Stimulated activated CD8-positive, alpha-beta memory T cell treated with anti-CD3 and anti-CD28 coated beads, Interleukin-15, amount 100 ng/mL, for 24 hours (primary cell): ENCODE measurements at places on chromosomes 2 and 18.

- DNase-seq, result no peak
These were observed 19.1 kb downstream of the MXD1 start for GRCh38 chr2:69933839-69934613.

GRCh38 chr2:26668041-26668440 lies 24.5 kb upstream of the KCNK3 start:
- DNase-seq, result no peak

DNA sequence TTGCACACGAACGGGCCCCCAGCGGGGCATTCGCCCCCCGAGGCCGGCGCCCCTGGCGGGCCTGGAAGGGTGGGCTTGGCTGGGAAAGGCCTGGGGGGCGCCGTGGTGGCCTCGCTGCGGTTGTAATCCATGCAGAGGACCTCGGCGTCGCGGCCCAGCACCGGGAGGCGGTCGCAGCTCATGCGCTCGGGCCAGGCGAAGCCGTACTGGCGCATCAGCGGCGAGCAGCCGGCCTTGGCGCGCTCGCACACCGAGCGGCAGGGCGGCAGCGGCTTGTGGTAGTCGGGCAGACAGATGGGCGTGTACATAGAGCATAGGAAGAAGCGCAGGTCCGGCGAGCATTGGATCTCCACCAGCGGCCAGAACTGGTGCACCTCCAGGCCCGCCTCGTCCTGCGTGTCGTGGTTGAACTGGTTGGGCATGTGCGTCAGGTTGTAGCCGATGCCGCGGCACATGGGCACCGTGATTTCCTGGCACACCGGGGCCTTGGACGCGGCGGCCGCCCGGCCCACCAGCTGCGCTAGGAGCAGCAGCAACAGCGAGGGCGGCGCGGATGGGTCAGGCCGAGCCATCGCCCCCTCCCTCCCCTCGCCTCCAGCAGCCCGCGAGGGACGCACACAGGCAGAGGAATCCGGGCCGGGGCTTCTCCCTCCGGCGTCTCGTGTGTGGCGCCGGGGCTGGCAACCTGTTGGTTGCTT lies 1.4 kb downstream of the FZD5 start:
- no peak for DNase-seq

DNA sequence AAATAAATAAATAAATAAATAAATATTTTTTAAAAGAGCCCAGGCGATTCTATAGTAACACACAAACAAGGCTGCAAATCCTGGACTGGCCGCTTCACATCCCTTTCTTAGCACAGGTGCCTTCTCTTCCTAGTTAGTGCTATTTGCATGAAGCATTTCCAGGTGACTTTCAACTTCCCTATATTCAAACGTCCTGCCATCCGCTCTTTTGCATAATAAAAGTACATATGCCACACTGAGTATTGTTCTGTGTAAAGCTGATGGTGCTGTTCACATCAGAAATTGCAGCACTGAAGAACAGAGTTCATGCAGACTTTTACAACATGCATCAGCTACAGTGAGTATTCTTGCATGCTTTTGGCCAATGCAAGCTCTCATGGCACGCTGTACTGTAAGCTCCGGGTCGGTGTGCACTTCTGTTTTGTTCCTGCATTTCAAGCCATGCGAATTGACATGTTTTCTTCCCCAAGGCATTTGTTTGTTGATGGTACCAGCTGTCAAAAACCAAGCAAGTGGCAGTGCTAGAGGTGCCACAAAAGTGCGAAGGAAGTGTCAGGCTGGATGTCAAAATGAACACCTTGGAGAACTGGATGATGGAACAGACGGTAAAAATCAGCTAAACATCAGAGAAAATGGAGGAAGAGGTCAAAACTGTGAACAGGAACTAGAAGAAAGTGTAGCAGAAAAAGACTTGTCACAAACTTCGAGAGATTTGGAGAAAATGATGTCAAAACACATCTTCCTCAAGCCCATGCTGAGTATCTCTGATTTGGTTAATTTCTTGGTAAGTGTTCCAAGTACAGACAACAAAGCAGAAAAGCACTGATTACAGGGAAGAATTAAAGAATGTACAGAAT lies 25.5 kb upstream of the CEP68 start:
- no peak for DNase-seq

DNA sequence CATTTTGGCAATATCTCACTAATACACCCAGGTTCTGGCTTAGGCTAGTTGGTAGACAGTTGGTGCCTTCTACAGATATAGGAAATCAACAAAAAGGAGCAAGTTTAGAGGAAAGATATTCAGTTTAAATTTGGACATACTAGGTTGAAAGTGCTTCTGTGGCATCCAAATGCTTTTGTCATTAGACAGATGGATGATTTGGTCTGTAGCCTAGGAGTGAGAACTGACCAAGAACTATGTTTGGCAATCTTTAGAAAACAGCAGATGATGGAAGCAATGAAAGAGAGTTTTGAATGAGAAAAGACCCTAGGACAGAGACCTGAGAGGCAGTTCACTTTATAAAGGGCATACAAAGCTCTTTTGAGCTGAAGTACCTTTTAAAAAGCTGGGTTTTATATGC lies 201.3 kb upstream of the FSHR start:
- no peak for DNase-seq

- DNase-seq, result no peak
These were observed 456.5 kb downstream of the METTL4 start for GRCh38 chr18:2114765-2115164.

GRCh38 chr18:8286303-8286702 lies 322.9 kb upstream of the RAB12 start:
- DNase-seq, result no peak

GRCh38 chr18:32847691-32848090 lies 74.9 kb upstream of the KLHL14 start:
- DNase-seq, result no peak

DNA sequence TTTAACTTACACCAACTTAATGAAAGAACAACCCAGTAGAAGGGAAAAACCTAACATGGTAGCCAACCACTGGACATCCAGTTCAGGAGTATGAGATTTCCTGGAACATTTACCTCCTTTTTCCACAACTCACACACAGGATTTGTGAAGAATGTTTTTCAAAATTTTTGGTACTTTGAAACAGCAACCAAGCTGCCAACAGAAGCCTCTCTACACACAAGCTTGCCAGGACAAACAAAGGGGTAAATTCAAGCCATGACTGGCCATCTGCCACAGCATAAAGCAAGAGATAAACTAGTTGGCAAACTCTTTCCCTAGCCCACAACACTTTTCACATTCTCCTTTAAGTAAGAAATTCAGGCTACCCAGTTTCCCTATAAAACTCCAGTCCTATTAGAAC lies 21.4 kb downstream of the MGAT4A start:
- DNase-seq, result no peak

DNA sequence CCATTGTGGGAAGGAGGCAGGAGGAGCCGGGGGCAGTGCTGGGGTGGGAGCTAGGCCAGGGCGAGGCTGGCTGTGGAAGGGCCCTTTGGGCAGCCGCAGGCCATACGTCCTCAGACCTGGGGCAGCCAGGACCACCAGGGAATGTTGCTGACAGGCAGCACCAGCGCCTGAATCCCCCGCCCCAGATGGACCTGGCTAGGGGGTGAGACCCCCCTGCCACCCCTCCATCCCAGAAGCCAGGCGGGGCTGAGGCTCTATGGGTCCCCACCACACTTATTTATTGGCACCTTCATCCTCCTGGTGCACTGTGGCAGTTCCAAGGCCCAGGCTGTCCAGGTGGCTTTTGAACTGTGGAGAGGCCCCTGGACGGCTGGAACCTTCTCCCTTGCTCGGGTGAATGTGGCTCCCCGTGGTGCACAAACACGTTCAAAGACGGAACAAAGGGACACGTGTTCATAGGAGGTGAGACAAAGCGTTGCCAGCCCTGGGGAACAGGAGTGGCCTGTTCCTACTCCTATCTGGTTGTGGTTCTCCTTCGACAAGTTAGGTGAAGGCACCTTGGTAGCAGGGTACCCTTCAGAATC lies 35.1 kb downstream of the RAMP1 start:
- DNase-seq, result no peak

DNA sequence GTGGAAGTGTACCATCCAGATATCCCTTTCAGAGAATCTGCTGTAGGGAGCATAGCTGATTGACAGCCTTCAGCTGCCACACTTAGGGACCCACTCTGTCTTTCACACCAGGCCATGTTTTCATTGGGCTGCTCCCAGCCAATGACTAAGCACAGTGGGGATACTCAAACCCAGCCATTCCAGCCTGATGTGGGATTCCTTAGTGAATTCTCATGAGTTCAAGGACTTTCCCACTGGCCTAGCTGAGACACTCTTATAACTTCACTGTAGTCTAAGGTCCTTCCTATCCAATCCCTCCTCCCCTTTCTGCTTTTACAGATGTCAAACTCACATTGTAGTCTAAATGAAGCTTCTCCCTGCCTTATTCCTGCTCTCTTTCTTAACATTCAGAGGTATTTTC lies 201.2 kb downstream of the PIK3C3 start:
- DNase-seq, result no peak

- DNase-seq, result no peak
These were observed 332.8 kb downstream of the CYP26B1 start for GRCh38 chr2:71814885-71815284.

DNA sequence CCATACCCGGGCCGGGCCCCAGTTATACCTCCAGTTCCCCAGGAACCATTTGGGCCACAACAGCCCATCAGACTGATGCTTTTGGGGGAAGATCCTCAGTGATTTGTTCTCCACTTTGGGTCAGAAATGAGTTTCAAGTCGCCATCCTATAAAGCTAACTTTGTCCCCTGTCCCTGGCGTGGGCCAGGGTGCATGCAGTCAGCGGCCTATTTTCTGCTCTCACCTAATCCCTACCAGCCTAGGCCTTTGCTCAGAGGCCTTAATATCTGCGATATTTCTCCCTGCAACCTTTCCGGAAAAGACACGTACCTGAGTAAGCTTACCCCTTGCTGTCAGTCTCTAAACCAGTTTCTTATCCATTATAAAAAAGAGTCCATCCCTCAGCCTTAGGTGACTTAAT lies 7.2 kb downstream of the DNMT3A start:
- no peak for DNase-seq

DNA sequence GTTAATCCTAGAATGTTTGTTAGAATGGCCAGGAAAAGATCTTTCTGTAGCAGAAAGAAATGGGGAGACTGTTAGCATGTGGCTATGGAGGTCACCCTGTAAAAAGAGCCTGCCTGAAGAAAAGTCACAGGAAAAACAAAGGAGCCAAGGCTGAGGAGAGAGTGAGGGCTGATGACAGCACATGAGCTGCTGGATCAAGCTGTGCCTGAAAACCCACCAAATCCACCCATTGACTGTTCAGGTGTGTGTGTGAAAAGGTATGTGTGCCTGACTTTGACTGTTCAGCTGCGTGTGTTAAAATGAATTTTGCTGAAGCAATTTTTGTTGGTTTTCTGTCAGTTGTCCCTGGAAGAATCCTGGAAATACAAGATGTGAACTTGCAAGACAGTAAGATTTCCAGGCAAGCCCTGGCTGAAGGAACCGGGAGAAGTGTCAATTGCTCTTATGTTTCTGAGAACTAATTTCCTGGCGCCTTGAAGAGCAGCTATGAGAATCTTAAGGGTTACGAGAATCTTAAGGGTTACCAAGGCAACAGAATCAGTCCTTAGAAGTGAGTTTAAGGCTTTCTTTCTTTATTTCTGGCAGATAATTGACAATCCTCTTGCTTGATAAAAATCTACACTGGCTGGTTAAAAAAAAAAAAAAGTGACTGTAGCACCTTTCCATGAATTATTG lies 73.0 kb upstream of the LGALSL start:
- no peak for DNase-seq

DNA sequence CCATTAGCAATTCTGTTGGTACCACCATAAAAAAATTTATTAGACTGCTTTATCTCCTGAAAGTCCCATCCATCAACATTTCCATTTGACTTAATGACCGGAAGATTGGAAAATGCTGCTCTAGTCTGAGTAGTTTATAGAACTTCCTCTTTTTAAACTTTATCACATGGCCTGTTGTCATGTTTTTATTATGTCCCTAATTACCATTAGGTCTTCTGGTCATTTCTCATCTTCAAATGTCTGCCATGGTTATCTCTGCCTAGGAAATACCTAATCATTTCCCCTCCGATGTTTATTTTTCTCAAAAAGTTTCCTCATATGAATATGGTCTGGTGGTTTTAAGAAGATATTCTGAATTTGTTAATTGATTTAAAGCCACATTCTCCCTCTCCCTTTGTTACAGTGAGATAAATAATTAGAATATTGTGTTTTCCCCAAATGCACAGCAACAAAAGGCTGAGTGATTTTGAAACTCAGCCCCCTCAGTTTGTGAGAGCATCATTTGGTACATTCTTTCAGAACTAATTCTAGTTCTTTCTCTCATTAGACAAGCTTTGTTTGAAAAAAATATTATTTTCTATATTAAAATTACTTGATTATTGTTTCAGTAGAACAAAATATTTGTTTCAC lies 317.1 kb upstream of the ST6GAL2 start:
- no peak for DNase-seq

DNA sequence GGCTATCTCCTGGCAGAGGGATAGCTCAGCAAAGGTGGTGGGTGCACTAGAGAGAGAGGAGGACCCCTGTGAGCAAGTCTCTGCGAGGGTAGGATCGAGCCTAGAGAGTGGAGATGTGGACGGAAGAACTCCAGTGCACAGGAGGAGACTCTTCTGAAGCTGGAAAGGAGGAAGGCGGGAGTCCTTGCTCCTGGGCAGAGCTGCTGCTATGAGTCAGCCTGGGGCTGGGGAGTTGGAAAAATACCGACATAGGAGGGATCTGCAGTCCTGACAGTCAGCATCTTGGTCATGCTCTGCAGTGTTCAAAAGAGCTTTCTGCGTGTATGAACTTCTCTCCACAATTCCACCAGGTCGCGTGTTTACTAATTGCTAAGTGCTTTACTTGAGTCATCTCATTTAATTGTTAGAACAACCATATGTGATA lies 233.8 kb downstream of the LDLRAD4 start:
- DNase-seq, result no peak

DNA sequence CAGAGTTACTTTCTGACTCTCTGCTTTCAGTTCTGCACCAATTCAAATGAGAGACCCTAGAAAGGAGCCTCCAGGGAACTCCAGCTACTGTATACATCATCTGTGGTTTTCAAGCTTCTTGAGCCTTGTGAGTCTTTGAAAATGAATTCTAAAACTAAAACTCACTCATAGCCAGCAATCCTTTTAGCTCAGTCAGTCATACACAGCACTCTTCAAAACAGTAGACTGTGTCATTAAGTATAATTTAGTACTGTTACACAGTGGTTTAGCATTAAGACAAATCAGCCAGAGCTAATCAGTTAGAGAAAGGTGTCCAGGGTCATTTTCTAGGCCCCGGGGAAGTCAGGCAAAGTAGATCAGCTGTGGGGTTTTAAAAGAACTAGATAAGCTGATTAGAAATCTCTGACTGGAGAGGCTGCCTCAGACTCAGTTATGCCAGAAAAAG lies 322.1 kb upstream of the THUMPD2 start:
- DNase-seq, result no peak

DNA sequence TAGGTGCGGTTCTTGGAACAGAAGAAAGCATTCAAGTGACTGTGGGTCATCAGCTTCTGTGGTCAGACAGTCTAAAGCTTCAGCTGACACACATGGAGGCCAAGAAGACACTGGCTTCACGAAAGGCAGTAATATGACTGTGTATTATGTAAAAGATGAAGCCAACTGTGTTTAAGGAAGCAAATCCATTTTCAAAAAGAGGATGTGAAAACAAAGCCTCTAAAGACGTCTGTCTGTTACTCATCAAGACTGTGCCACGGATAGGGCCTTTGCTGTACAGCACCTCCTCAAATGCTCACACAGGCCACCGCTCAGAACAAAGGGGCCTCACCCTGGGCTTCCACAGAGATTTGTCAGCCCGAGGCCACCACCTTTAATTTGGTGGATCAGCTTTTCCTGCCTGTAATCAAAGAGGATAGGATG lies 21.1 kb upstream of the TMEM163 start:
- DNase-seq, result no peak

GRCh38 chr2:27174638-27175037 lies 25.8 kb downstream of the TCF23 start:
- DNase-seq, result no peak
